Right cardiac atrium (tissue), 5 donors: ENCODE measurements at places on chromosomes 3 and 15. TPM values are rescaled to one million over a fixed set of nuclear protein-coding genes. Genes with fewer than 3 reads are reported as not detected.

DNA sequence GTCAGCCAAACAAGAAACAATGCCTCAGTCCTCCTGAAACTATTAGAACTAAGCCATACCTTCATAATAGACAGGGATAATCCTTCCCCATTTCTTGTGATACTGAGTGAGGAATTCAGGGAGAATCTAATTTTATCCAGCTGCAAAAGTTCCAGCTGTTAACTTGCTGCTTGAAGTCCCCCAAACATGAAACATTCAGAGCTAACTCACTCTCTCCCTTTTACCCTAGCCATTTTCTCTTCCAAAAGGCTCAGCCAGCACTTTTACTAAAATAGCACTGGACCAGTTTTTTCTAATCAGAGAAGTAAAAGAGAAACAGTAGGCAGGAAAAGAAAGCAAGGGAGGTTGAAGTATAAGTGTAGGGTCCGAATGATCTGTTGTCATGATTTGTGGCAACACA lies 268.1 kb downstream of the TAFA4 start:
- no peak for DNase-seq

DNA sequence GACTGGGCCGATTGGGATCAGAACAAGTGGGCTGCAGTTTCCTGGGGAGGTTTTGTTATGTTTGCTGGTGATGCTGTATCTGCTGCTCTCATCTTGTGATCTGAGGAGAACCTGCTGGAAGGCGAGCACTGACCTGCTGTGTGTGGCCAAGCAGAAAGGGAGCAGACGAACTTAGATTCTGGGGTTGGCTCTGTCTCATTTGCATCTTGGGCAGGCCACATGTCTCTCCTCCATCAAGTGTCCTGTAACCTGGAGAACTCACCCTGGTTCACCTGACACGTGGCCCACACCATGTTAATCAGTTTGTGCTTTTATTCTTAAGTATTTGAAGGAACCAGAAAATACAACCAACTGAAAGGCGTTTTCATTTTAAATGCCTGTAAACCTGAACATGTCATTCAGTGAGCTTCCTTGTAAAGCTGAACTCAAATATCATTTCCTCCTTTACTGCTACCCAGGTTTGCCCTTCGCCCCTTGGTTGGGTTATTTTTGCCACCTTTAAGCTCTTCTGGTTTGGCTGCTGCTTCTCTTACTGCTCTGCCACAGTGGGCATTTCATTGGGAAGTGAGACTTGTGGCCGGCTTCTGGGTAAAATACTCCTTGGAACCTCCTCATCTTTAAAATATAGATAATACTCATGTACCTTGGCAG lies 33.5 kb upstream of the TRAK1 start:
- DNase-seq: no peak

DNA sequence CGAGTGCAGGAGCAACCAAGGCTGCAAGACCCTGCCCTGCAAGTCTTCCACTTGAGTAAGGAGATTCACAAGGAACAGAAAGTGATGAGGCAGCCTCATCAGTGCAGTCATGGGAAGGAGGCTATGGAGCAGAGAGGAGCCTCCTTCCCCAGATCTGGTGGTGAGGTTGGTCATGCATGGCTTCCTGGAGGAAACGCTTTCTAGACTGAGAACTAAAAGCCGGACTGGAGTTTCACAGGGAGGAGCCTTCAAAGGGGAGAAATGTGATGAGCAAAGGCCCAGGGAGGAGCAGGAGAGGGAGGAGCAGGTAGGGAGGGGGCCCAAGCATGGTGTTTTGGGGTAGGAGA lies 139.9 kb downstream of the SRGAP3 start:
- DNase-seq: no peak

The IL5RA gene
- total RNA-seq: 3.5 TPM
